ENCODE measurements at places on chromosomes 16 and 17.

DNA sequence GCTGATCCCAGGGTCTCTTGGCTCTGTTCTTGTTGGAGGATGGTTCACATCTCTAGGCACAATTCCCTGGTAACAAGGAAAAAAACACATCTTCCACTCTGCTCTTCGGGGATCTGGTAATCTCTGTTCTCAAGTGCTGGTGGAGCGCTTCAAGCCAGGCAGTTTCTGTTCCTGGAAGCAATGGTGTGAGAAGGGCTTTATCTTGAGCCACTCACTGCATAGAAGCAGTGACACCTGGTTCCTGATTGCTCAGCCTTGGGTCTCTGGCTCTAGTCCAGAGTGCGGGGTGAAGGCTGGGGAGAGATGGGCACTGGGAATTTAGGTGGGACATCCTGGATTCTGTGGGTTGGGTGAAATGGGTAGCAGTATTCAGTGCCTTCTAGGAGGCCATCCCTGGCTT lies 14.1 kb downstream of the AKAP1 start:
- DNase-seq: no peak

GRCh38 chr17:30219315-30219714 lies 16.2 kb downstream of the SLC6A4 start:
- DNase-seq: no peak

DNA sequence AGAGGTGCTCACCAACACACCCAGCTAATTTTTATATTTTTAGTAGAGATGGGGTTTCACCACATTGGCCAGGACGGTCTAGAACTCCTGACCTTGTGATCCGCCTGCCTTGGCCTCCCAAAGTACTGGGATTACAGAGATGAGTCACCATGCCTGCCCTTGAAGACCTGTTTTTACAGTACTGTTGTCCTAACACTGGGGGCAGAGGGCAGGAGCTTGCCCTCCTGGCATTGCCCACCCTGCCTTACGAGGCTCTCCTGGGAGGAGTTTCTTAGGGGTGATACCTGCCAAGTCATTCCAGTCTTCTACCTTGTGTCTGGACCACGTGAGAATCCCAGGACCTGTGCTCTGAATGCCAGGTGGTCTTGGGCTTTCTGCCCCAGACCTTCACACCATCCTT lies 2.7 kb downstream of the ASPSCR1 start:
- DNase-seq: no peak

DNA sequence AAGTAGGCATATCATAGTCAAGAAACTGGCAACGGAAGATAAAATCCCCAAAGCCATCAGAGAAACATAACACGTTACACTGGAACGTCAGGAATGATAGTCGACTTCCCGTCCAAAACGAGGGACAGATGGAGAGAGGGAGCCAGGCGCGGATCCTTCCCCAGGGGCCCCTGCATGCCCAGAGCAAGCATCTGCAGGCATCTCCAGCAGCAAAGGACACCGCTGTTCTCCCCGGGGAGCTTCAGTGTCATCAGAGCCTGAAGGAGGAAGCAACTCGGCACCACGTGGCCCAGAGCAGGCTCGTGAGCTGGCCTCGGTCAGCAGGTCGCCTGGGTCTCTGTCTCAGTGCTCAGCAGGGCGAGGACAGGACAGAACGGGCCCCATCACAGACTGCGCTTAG lies 50.1 kb downstream of the LMF1 start:
- no peak for DNase-seq

GRCh38 chr17:73938706-73939105 lies 264.8 kb upstream of the RPL38 start:
- DNase-seq: no peak

- no peak for DNase-seq
Measured at GRCh38 chr16:76639685-76640289, 362.6 kb downstream of the CNTNAP4 start.

DNA sequence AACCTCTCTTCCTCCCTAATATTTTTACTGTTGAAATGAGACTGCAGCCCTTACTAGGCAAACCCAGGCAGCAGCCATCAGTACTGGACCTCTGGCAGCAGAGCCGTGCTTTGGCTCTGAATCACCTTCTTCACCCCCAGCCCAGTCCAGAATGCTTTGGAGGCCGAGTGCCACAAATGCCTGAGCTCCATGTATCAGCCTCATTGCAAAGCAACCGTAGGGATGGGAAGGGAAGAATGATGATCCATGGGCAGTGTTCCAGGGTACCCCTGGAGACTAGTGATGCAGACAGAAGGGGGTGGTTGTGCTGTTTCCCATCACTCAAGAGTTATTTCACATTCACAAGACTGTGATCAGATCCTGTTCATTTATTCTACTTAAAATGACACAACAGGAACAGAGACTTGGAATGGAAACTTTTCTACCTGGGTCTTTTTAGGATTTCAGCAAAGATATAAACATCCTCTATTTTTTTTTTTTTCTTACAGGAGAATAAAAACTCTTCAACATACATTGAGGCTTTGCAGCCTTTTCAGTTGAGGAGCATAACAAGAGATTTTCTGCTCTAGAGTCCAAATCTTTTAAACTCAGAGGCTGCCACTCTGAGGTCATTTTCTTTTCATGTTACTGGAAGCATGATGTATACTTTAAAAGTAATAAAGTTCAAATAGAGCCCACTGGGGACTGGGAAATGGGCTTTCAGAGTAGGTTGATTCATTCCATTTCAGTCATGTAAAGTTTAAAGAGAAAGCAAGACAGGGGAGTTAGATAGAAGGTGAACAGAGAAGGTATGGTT lies 138.3 kb downstream of the KCNJ2 start:
- DNase-seq: no peak

DNA sequence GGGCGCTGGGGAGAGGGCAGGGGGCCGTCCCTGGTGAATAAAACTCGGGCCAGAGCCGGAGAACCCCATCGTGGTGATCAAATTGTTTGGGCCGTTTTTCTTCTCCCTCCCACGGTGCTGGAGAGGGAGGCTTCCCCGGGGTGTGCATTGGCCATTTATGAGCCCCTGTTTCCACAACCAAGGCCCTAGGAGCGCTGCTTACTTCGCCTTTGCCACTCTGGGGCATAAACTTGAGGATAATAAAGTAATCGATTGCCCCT lies 544 bp downstream of the CCP110 start:
- DNase-seq: no peak

GRCh38 chr17:55177159-55177854 lies 87.5 kb upstream of the HLF start:
- no peak for DNase-seq

- no peak for DNase-seq
Measured at GRCh38 chr17:47324224-47325020, 667 bp downstream of the EFCAB13 start.

DNA sequence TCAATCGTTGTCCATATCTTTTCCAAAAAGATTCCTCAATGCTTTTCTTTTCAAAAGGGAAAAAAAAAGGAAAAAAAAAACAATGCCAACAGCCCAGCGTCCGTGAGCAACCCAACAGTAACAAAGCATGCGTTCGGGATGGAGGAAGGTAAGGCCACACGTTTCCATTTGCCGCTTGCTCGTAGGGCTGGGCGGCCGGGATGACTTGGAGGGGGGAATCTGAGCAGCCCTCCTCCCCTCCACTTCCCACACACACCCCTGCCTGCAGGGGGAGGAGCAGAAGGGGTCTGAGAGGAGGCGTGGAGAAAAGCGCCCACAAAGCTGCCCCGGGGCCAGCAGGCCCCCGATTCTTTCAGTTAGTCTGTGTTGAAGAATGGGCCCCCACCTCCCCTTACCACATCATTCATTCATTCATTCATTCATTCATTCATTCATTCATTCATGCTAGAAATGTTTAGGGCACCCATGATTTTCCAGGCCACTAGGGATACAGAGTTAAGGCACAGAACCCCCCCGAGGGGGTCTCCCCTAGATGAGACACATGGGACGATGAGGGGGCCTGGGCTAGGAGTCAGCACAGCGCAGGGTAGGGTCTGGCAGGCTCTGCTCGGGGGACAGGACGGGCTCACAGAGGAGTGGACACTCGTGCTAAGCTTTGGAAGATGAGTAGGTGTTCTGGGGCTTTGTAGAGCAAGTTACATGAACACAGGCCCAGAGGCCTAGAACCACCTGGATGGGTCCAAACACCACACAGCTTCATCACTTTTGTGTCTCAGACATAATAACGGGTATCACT lies 10.9 kb upstream of the TBX2 start:
- no peak for DNase-seq

DNA sequence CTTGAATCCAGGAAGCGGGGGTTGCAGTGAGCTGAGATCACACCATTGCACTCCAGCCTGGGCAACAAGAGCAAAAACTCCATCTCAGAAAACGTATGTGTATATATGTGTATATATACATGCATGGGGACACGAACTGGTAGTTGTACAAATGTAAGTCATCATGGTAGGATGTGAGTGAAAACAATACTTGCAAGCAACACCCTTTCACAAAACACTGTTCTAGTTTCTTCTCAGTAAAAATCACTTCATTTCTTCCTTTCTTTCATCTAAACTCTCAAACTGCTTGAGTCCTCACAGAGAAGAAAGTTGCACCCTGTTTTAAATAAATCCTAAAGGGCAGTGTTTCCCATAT lies 51.8 kb downstream of the METTL16 start:
- DNase-seq: no peak
